ENCODE measurements at places on chromosomes 16 and 17.

- no peak for DNase-seq
Measured at GRCh38 chr17:78242024-78242742, 10.8 kb downstream of the TMEM235 start.

- DNase-seq = no peak
Measured at GRCh38 chr17:28645576-28645939, 600 bp upstream of the BLTP2 start.

DNA sequence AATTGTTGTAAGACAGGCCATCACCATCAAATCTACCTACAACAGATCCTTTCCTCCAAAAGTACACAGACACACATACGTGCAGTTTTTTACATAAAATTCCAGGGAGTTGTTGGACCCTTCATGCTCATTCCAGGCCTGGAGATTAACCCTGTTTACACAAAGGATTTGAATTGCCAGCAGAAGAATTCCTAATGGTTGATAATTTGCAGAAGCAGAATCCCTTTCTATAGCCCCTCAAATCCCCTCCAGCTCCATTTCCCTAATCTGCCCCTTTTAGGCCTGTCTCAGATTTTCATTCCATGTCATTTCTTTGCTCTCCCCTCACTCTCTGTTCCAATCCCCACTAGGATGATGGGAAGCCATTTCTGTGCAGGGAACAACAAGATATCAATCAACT, 102.9 kb upstream of the TOX3 start:
- DNase-seq = no peak

- DNase-seq = no peak
Measured at GRCh38 chr17:50213026-50214022, 11.9 kb upstream of the COL1A1 start.

DNA sequence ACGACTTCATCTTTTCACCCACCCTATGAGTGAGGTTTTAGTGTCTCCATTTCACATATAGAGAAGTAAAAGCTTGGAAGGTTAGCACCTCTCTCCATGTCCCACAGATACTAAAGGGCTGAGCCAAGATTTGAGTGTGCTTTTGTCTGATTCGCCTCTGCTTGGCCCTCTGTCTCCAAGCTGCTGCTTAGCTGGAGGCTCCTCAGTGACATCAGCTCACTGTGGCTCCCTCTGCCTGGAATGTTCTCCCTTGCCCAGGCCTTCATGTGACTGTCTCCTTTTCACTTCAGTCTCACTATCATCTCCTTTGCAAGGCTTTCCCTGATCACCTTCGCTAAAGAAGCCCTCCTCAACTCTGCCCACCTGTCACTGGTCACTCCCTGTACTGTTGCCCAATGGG, 84.5 kb upstream of the HSBP1 start:
- no peak for DNase-seq

- no peak for DNase-seq
Measured at GRCh38 chr17:18379246-18380146, 1.9 kb downstream of the EVPLL start.

GRCh38 chr16:71635632-71636031, 9.6 kb downstream of the MARVELD3 start:
- no peak for DNase-seq

DNA sequence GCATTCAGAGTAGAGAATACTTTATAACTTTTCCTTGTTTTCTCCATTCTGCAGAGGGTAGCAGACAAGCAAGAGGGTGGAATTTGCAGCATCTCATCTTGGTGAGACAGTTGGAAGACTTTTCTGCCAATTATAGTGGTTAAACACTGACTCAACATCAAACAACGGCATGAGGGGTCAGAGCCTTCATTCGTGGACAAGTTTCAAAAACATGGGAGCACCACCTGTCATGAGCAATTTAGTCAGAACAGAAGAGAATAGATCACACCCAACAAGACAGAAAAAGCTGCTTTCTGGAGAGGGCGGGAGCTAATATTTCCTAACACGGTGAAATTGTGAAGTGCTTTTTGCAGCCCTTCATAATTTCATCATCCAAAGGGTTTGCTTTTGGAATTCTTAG, 17.9 kb upstream of the ZNF652 start:
- DNase-seq = no peak

DNA sequence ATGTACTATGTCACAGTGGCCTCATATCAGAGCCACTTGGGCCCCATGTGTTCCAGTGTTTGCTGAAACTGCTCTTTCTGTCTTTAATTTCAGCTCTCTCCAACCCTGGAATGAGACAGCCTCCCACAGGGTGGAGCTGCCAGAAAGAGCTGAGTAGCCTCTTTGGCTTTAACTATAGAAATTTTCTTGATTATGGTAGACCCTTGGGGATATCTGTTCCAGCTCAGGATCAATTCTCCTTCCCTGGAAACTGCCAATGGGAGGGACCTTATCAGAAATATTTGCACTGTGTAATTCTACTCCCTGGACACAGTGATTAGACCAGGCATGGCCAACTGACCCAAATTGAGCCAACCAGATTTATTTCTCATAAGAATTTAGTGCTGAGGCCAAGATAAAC, 39.0 kb upstream of the KDM8 start:
- no peak for DNase-seq

Measured in cortex of kidney (tissue), 1 donor.